Natural killer cell treated with Interleukin-12 subunit alpha and Interleukin-12 subunit beta and Interleukin-15 and Interleukin-18, amount 100 ng/mL, for 72 hours (primary cell): ENCODE measurements at places on chromosomes 4 and X. TPM values are rescaled to one million over a fixed set of nuclear protein-coding genes. Genes with fewer than 3 reads are reported as not detected.
A peak's percentile ranks its signal among the peaks of the same experiment; 100 is the strongest.

DNA sequence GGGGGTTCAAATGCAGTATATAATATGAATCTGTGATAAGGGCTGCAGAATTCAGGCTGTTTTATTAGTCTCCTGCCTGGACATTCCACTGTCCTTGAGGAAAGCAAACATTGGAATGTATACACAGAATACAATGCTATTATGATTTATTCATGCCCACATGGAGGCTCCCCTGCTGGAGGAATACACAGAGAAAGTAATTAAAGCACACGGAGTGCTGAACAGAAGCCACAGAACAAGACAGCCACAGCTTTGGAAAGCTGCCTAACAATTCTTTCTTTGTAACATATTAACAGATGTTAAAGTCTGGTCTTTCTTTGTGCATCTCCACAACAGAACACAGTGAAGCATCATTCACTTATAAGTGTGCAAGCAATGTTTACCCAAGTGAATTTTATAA is 155.8 kb downstream of the ARAP2 start:
- peaks cover 12% of the 10 kb centered on the region for H3K4me1 ChIP-seq
- no peak for DNase-seq
- no peaks in the 10 kb centered on the region for H3K36me3 ChIP-seq
- H3K4me3 ChIP-seq, result no peak overlapping the region
- H3K27me3 ChIP-seq, result no peaks in the 10 kb centered on the region
- no peak overlapping the region for H3K27ac ChIP-seq

PABPC4L gene
- total RNA-seq, result not detected

DNA sequence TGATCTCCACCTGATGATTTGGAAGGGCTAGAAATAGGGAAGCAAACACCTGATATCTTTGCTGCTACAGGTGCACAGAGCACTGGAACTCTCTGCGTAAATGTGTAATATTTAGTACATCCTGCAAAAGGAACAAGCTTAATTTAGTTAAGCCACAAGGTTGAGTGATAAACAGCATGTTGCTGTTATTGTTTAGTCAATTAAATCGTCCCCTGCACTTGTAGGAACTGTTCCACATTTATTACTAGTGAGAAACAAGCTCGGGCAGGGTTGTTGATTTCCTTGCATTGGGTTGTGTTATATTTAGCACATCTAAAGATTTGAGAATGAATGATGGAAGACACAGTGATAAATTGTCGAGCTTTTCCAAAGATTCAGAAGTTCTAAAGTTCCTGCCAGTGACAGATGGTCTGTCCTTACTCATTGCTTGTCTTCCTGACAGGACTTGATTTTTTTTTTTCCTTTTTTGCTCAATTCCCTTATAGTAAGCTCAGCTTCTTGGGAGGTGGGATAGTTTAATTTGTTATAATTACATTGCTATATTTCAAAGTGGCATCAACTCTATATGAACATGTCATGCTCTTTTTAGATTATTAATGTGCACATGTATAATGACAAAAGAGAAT is 627.0 kb upstream of the ATOH1 start:
- DNase-seq, result no peak
- H3K36me3 ChIP-seq, result no peaks in the 10 kb centered on the region
- no peaks in the 10 kb centered on the region for H3K27me3 ChIP-seq
- no peaks in the 10 kb centered on the region for H3K4me1 ChIP-seq
- no peak overlapping the region for H3K27ac ChIP-seq
- H3K4me3 ChIP-seq, result no peak overlapping the region

GRCh38 chr4:1410491-1411325 is 4.5 kb upstream of the NKX1-1 start:
- no peak overlapping the region for H3K4me3 ChIP-seq
- no peak for DNase-seq
- H3K27ac ChIP-seq, result no peak overlapping the region

FAM3A gene
- total RNA-seq, result 28.5 TPM

DNA sequence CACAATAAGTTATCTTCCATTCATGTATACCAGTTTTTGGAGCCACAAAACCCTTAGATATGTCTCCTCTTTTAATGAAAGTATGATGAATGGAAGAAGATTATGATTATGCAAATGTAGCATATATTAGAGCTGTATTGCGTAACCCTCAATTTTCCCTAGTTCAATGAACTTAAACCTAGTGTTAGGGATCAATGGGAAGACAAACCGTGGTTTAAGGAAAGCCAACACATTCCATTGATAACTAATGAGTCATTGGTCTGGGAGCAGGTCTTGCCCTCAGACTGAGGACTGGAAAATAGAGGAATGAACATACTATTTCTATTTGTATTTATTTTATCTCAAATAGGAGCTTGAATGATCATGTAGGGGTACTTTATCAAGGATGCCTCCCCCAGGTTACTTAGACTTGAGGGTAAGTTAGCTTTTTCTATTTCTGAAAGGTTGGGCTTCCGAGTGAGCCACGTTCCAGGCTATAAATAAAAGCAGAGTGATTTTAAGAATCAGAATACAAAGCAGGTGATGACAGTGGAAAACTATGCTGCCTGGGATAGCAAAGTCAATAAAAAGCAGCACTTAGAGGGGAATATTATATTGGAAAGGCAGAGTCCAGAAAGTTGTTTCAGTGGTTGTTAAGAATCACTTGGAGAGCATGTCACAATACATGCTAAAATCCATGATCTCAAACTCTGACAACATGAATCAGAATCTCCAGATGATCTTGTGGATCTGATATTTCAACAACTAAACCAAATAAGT is 356.0 kb downstream of the ADAM29 start:
- no peak overlapping the region for H3K27ac ChIP-seq
- H3K4me1 ChIP-seq, result no peaks in the 10 kb centered on the region
- no peaks in the 10 kb centered on the region for H3K36me3 ChIP-seq
- no peak overlapping the region for H3K4me3 ChIP-seq
- DNase-seq, result no peak

DNA sequence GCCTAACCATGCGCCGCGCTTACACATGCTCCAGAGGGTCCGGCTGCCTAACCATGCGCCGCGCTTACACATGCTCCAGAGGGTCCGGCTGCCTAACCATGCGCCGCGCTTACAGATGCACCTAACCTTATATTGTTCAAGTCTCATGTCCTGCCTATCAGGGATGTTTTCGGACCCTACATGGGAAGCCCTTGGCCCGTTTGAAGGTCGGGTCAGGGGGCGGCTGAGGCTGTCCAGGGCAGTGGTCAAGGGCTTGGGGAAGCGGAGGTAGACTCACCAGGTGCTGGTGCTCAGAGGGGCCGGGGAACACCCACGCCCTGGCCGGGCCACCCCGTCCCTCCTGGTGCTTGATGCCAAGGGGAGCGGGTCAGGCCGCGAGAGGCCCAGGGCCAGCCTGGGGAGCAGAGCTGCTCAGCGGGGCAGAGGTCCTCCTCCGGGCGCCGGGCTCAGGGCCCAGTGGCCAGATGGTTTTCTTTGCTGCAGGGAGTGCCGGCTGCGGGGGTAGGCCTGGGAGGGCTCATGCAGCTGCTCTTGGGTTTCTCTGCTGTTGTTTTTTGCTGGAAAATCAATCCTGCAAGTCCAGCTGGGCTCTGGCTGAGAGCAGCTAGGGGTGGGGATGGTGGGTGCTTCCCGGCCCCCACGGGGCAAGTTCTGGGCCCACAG is 35.4 kb upstream of the SPON2 start:
- no peak overlapping the region for H3K4me3 ChIP-seq
- peaks cover 29% of the 10 kb centered on the region for H3K4me1 ChIP-seq
- no peaks in the 10 kb centered on the region for H3K36me3 ChIP-seq
- DNase-seq, result peak; percentile 57

CACNA1F gene
- total RNA-seq, result not detected
